Stimulated activated CD8-positive, alpha-beta memory T cell treated with anti-CD3 and anti-CD28 coated beads, Interleukin-7, amount 100 ng/mL, for 1 hour (primary cell): ENCODE measurements at places on chromosomes 5 and 9.

GRCh38 chr5:179270581-179271427, 74.5 kb downstream of the ADAMTS2 start:
- DNase-seq: no peak

DNA sequence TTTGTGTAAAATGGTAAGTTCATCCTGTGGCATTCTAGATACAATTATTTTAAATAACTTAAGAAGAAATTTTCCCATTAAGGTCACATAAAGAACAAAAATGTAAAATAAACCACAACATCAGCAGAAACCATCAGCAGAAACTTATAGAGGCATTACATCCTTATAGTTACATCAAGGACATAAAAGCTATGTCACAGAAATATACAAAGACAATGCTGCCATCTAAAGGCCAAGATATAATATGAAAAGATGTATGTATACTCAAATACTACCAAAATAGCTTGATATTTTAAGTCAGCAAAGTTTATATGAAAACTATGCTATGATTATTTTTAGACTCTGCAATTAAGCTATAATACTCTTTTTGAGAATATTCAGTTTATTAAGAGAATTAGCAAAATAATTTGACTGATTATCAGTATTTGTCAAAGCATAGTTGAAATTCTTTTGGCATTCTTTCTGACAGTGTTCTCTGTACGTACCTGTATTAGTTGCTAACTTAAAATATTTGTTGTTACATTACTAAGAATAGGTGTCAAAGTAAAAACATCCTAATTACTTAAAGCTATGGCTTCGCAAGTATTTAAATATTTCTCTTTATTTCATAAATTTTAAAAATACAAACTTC, 36.2 kb downstream of the FBXL17 start:
- no peak for DNase-seq

DNA sequence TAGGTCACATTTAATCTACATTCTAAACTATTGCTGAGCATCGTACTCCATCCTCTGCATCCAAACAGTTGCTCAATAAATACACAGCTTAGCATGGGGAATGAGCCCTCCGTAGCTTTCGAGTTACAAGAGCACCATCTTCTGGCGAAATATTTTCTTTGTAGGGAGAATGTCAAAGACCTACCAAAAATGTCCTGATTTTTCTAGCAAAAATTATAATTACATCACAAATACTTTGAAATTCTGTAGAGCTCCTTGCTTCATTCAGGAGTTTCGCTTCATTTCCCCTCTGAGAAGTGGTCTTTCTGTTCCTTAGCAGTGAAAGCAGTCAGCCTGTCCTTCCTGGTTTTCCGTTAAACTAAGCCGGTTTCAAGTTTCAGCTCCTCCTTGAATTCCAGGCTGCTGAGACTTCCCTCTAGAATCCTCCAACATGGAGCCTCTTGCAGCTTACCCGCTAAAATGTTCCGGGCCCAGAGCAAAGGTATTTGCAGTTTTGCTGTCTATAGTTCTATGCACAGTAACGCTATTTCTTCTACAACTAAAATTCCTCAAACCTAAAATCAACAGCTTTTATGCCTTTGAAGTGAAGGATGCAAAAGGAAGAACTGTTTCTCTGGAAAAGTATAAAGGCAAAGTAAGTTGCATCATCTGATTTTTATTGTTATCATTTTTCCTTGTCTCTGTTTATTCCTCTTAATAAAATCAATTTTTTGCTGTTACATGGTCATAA, at the start of gene GPX8:
TSS of gene GPX8 (plus strand) at position 409 of the 730 bp plus-strand sequence. CDS start at position 431, 22 bp downstream.
- DNase-seq: no peak

DNA sequence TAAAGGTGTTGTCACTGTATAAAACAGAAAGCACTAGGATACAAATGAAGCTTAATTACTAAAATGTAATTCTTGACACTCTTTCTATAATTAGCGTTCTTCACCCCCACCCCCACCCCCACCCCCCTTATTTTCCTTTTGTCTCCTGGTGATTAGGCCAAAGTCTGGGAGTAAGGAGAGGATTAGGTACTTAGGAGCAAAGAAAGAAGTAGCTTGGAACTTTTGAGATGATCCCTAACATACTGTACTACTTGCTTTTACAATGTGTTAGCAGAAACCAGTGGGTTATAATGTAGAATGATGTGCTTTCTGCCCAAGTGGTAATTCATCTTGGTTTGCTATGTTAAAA, 43.8 kb downstream of the NDFIP1 start:
- DNase-seq: no peak

DNA sequence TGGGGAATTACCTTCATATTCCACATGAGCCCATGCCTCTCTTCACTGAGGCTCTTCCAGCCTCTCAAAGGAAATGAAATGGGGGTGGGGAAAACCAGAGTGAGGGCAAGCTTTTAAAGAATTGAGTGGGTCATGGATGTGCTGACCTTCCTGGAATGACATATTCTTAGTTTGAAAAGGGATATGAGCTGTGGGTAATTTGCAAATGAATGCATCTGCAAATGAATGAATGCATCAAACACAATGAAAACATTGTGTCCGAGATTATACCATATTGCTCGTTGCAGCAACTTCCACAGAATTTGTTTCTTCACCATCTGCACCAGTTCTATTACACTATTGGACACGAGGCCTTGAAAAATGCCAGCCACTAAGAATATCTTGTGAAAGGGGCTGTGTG, 198.6 kb upstream of the CDH6 start:
- no peak for DNase-seq

GRCh38 chr5:179008667-179009066, 13.5 kb upstream of the GRM6 start:
- DNase-seq: no peak

GRCh38 chr5:69531406-69531801, 28.6 kb upstream of the GTF2H2C start:
- DNase-seq: no peak

DNA sequence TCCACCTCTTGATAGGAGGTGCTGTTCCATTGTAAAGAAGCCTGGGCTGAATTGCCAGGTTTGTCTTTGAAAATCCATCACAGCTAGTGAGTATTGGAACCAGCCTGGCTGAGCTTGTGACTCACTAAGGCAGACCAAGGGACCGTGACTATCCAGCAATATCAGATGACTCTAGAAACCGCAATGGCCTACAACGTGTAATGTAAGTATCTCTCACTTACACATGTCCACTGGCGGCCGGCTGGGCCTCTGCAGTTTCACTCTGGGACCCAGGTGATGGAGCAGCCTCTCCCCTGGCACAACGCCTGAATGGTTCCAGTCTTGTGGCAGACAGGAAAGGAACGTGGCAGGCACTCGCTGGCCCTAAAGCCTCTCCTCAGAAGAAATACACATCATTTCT, 3.1 kb upstream of the HRH2 start:
- DNase-seq: no peak

DNA sequence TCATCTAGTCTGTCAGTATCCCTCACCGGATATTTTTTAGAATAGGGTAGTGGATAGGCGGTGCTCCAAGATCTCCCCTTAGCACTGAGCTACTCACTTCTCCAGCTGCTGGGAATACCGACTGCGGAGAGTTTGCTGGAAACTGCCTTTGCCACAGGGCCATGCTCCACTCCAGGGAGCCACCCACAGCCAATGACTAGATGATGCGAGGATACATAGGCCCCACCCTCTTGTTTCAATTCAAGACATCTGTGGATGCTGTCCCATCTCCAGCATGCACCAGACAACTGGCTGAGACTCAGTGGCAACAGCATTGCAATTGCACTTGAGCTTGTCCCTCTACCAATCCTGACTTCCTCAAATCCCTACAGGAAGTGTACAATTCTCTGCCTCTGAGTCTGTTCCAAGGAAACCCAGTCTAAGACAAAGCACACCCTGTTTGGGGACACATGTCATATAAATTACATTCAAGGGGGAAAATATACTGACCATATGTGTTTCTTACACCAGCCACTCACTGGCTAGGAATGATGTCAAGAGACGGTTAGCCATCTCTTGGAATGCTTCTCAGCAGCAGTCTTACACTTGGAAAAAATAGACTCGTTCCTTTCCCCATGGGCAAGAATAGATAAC, 312.6 kb upstream of the KIF2A start:
- no peak for DNase-seq

DNA sequence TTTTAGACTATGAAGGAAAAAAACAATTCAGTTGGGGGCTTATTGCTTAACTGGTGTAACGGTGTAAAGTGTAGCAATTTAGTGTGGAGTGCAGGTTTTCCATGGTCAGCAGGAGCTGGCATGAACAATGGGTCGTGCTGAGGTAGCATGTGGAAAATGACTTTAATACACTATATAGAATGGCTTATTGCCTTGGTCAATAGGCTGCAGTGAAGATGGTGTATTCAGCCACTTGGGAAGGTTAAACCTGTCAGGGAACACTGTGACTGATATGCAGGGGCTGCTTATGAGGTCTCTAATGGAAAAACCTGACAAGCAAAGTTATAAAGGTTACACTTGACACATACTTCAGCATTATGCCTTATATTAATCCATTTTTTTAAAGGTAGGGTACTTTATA, 764.7 kb upstream of the ARRDC3 start:
- DNase-seq: no peak

DNA sequence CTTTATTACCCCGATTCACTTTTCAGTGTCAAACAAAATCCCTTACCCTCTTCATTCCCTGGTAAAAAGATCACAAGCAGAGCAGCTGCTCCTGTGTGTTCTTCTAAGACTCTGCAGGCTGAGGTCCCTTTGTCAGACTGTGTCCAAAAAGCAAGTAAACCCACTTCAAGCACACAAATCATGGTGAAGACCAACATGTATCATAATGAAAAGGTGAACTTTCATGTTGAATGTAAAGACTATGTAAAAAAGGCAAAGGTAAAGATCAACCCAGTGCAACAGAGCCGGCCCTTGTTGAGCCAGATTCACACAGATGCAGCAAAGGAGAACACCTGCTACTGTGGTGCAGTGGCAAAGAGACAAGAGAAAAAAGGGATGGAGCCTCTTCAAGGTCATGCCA, 34.5 kb downstream of the CREBRF start:
- no peak for DNase-seq

GRCh38 chr9:76654575-76654974, 109.7 kb upstream of the PCA3 start:
- no peak for DNase-seq

DNA sequence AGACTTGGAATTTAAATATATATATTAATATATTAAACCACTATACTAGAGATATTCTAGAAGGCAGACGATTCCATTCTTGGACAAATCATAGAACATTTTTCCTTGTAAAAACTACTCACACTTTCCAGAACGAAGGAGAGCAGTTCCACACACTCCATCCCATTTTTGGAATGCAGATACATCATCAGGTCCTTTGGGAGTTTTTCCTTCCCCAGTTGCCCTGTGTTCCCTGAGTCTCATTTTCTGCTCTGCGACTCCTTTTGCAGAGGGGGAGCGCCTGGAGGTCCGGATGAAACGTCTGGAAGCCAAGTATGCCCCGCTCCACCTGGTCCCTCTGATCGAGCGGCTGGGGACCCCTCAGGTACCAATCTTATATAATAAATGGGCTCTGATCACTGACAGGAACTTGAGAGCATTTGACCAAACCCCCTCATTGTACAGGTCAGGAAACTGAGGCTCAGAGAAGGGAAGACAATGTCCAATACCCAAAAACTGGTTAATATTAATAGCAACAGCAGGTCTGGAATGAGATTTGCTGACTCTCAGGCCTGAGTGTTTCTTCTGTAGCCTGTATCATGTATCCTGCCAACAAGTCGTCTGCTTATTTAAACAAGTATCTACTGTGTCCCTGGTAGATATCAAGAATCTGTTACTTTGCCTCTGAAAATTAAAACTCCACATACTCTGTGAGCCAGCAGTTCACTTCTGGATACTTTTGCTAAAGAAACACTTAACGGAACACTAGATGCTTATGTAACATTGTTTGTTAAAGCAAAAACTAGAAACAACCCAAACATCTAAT, 76.8 kb upstream of the NIPAL4 start:
- no peak for DNase-seq

GRCh38 chr5:151082282-151082902, 1.6 kb upstream of the TNIP1 start:
- no peak for DNase-seq

DNA sequence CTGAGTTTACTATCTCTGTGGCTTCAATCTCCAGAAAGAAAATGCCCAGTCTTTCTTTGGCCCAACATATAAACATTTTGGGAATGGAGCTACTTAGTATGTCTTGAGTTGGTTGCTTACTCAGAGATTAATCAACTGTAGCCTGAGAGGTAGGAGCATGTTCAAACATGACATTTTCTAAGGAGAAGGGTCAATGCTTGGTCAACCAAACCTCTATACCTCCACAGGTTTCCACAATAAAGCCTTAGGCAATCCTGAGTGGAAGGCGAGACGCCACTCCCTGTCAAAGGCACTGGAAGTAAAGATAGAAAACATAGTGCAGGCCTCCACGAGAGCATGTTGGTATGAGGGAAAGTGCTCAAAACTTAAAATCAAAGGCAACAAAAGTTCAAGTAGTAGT, 411.4 kb downstream of the KCTD16 start:
- no peak for DNase-seq

GRCh38 chr5:179295778-179296149, 49.5 kb downstream of the ADAMTS2 start:
- no peak for DNase-seq

DNA sequence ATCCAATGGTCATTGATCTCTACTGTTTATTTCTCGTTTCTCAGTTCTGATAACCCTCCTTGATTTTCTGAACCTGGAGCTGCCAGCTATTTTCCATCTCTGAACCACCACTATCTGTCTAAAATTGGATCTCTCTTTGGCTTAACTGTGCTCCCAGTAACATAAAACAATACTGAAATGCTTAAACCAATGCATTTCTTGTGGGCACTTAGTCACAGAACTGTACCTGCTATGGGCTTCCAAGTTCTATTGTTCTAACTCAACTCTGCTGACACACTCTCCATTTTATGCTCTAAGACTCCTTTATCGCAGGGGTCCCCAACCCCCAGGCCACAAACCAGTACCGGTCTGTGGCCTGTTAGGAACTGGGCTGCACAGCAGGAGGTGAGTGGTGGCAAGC, 120.6 kb downstream of the LHFPL2 start:
- DNase-seq: no peak

GRCh38 chr9:101925498-101925897, 187.1 kb upstream of the GRIN3A start:
- no peak for DNase-seq

GRCh38 chr5:443239-444151, 519 bp downstream of the EXOC3 start:
- DNase-seq: no peak

DNA sequence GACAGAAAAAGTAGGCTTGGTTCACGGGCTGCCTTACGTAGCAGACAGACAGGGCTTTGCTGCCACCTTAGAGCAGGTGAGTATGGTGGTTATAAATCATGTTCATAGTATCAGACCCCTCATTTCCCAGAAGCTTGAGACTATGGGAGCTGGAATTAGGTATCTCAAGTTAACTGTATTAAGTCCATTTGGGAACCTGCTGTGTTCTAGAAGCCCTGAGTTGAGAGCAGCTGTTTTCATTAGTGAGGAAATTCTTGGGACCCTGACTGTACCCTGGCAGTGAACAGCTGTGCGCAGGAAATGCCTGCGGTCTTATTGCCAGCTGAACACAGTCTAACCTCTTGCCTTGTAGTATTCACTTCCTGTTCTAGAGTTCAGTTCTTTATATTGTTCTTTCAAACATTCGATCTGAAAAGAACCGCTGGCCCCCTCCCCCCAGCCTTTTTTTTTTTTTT, 29.8 kb downstream of the UGCG start:
- peak; percentile 33 for DNase-seq
